ENCODE measurements at places on chromosomes 7 and 10.

DNA sequence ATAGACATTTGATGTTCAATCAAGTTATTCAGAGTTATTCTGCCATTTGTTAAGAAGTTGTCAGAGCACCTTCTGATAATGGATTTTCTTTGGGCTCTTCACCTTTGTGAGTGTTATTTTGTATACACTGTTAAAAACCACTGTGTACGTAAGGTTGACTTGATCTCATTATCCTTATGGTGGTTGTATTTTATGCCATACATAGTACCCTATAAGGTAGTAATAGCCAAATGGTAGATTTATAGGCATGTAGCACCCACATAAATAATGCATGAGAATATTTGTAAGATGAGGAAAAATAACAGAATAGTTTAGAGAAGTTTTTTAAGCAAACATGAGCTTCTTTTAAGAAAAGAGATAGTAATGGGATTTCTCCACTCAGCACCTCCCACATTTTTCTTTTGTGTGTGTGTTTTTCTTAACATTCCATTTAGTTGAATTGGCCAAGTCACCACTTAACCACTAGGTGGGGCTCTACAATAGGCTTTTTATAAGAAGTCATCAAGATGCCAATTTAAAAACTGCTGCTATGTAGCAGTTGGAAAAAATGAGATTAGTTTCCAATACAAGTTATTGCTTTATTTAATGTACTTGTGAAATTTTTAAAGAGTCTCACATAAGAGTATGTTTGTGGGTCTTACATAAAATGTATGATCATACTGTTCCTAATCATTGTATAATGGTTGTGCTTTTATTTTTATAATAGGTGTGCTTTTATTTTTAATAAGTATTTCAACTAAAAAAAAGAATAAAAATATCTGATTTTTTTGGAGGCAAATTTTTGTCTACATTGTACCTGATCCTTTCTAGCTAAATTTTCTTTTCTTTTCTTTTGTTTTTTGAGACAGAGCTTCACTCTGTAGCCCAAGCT is 41.1 kb upstream of the STMP1 start:
- peak; percentile 1 for DNase-seq

- no peak for DNase-seq
These were observed 4.5 kb upstream of the ASB10 start for GRCh38 chr7:151191544-151191943.

DNA sequence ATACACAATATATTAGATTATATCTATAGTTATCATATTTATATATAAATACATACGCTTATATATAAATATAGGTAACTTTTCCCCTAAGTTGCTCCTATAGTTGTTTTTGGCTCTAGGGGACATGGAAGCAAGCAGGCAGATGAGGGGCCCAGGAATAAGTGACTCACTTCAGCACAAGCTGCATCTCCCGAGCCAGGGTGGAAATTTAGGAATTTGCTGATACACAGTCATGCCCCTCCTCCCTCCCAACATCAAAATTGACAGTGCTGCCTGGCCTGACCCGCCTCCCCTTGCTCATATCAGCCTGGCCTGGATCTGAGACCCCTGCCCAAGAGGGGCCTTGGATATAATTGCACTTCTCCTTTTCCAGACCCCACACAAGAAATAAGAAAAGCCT is 33.8 kb downstream of the MKI67 start:
- DNase-seq, result no peak

- DNase-seq, result no peak
These were observed 48.1 kb downstream of the INSYN2A start for GRCh38 chr10:127148066-127148932.

DNA sequence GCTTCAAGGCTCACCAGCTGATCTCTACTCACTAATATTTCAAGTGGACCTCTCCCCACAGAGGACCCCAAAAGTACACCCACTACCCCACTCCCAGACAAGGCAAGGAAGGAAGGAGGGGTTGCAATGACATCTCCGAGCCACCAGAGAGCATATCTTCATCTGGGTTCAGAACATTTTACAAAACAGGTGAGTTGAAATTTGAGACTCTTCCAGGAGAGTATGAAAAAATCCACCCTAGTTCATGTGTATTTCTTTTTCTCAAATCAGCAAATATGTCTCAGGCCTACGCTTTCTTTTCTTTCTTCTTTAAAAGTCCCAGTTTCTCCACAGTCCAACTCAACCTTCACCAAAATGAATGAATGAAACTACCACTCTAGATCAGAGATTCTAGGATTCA is 61.9 kb downstream of the SGMS1 start:
- no peak for DNase-seq

Measured in GM18507 (cell line).